ENCODE measurements at places on chromosomes 7 and 10.
A peak's percentile ranks its signal among the peaks of the same experiment; 100 is the strongest.

DNA sequence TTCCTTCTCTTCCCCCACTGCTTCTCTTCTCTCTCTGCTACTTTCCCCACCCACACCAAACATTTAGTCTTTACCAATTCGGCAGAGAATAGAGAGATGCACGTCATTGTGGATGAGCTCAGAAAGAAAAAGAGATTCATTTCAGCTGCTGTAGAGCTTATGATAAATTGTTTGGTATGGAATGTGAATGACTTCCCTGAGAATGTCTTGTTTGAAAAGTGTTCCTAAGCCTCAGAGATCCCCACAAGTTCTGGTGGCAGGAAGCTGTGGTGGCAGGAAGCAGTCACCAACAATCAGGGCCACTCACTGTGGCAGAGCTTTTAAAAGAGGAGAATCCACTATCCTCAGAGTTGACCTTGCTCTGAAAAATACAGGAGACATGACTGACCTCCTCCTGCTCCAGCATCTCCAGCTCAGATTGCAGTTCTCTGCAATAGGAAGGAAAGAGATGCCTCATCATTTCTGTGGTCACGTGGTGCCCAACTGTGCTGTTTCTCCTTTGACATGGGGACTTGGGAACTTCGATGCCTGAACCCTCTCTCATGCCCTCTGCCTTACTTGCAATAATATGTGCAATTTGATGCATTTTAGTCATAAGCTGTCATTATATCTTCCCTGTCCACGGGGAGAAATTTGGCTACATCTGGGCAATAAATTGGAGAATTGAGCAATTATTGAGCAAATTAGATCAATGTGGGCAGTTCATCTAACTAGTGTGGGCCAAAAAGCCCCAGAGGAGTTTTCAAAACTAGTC is 76.5 kb downstream of the BMPER start:
- no peak for DNase-seq

GRCh38 chr7:66894463-66895080 is 26.5 kb upstream of the TMEM248 start:
- DNase-seq = peak; percentile 9

DNA sequence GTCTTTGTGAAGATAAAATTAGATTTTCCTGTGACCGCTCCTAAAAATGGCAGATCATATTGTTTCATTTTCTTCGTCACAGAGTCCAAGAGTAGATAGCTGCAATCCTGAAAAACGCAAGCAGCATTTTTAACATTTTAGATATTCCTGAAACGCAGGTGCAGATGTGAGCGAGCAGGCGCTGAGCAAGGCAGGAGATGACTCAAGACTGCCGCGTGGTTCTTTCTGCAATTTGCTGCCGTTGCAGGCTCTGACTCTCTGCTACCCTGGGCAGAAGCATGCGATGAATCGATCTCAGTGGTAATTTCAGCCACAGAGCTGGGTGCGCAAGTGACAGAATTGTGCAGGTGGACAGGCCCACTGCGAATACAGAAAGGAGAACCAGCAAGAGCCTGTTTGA is 331.9 kb downstream of the ACTR3B start:
- DNase-seq = no peak

GRCh38 chr10:76778914-76779795 is 858.5 kb downstream of the KCNMA1 start:
- no peak for DNase-seq

GRCh38 chr10:133159611-133159949 is 439 bp upstream of the KNDC1 start:
- no peak for DNase-seq

DNA sequence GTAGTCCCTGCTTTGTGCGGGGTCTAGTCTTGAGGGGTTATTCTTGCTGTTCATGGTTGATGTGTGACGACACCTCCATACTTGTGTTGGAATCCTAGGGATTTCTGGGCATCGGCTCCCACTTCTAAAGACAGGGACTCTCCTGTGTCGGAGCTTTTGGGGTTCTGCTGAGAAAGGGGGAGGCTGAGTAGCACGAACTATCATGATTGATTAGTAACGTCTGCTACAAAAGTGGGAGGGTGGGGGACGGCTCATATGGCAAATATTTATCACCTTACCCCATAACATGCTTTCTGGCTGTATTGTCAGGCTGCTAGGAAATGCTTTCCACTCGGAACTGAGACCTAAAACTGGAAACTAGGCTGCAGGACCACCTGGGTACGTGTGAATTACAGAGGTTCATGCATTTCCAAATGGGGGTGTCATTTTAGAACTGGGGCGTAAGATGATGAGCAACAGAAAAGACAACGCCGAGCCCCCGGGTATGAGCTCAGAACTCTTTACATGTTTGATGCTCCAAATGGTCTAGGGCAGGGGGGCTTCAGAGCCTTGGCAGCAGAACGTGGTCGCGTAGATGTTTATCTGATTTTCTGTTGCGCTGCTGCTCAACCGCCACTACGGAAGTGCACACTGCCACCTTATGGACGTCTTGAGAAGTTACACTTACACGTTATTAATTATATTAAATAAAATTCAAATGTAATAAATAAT is 15.1 kb upstream of the NME8 start:
- DNase-seq = peak; percentile 48

DNA sequence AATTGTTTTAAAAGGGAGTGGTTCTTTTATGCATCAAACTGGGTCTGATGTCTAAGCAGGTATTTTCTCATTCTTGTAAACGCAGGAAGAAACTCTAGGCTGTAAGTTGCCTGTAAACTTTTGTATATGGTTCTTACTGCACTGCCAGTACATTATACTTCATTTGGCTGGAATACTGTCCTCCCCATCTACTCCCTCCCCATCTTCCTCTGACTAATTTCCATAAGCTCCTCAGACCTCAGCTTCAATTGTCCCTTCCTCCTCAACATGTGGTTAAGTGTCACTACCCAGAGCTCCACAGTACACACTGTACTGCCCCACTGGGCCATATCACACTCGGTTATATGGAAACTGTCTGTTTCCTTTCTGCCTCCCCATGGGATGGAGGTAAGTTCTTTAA is 161.4 kb upstream of the MDFIC start:
- DNase-seq = no peak

DNA sequence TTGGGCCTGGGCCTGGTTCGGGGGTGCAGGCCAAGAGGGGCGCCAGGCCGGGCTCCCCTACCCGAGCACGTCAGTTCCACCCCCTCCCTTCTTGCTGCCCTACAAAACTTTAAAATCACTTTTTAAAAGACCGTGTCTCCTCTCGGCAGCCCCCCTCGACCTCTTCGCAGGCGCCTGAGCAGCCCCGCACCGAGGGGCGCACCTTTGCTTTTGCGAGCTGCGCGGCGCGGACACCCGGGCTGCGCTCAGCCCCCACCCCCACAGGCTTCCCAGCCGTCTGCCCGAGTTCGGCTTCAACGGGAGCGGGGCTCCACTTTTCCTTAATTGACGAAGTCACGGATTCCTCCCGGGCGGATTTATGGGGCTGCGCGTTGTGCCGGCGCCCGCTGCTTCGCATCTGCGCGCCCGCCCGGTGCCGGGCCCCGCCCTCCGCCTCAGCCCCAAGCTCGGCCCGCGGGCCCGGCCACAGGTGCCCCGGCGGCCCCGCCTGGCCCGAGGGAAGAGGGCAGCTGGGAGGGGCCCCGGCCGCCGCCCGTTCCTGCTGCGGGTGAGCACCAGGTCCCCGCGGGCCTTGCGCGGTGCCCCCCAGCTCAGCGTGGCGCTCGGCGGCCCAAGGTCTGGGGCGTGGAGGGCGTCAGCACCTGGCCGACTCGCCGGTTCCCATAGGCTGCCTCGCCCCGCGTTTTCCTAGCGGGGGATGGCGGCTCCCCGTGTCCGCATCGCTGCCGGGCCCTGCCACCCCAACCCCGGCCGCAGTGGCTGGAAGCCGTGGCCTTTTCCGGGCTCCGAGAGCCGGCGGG is 10.8 kb upstream of the MNX1 start:
- no peak for DNase-seq

DNA sequence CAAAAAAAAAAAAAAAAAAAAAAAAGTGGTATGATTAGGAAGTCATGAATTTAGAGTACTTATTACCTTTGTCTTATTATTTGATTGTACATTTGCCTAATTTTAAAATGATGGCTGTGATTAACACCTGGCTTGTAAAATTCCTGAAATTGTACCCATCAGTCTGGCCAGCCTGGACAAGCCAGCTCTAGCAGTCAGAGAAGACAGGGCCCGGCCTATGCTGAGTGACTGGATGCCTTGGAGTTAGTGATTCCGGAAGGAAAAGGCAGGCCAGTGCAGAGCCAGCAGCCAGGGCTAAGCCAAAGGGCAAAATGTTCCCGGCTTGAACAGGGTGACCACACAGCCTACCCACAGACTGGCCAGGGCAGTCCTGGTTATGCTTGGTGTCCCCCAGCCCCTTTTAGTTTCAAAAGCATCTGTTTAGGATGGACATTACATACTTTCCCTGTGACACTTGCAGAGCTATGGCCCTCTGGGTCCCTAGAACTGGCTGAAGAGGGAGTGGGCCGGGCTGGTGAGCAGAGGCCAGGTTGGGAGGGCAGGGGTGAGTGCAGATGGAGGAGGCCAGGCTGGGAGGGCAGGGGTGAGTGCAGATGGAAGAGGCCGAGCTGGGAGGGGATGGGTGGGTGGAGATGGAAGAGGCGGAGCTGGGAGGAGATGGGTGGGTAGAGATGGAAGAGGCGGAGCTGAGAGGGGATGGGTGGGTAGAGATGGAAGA is 61.7 kb downstream of the PROSER2 start:
- no peak for DNase-seq

DNA sequence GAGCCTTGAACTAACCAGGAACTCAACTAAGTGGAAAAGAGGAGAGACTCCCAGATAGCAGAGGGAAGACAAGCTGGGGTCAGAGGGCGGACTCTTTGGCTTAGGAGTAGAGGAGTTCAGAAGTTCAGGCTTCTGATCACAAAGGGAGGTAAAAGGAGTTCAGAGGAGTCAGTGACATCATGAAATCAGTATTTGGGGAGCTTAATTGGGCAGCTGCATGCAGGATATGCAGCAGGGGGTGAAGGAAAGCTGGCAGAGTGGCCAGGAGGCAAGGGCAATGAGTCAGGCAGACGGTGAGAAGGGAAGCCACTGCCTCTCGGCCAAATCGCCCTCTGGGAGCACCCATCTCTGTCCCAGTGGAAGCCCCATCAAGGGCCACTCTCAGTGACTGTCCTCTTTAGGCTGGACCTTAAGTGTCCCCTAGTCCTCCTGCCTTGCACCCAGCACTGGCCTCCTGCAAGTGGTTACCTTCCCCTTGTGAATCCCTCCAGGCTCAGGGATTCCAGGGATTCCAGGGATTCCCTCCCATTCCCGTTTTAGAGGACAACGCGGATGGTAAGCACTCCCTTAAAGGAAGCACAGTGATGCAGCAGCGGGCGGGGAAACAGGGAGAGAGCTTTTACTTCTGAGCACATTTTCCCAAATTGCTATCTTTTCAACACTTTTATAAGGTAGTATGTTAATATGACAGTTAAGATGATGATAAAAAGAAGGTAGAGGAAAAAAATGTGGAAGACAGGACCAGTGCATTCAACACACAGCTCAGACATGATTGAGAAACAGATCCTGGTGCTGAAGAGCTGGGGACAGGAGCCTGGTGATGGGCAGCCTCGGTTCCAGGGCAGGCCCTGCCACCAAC is 72.6 kb downstream of the KCNMA1 start:
- DNase-seq = no peak

DNA sequence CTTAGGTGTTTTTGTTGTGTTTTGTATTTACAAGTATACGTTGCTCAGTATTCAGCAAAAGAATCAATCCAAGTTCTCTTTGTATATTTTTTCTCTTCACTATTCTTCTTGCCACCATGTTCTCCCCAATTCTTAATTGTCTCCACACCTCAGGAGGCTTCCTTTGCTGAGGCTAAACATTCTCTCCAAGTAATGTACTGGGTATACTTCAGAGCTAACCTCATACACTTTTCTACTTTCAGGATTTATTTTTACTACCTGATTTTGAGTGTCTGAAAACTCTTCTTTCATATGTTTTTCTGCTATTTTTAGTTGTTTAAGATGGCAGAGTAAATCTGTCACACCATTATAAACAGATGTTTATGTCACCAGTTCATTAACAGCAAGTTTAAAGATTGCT is 354.8 kb upstream of the KCND2 start:
- DNase-seq = no peak

- DNase-seq = no peak
These were observed 64.4 kb upstream of the SKAP2 start for GRCh38 chr7:26928703-26929347.

GRCh38 chr10:29482591-29483431 is 152.0 kb downstream of the SVIL start:
- DNase-seq = no peak

- DNase-seq = no peak
These were observed 74.6 kb downstream of the CUL1 start for GRCh38 chr7:148773334-148773733.

GRCh38 chr7:73659983-73660382 is 7.6 kb upstream of the VPS37D start:
- DNase-seq = no peak

GRCh38 chr7:147999962-148000361 is 590.6 kb upstream of the C7orf33 start:
- no peak for DNase-seq

GRCh38 chr7:157736341-157736740 is 399.5 kb downstream of the DNAJB6 start:
- DNase-seq = no peak

- no peak for DNase-seq
These were observed 196.7 kb upstream of the KLF14 start for GRCh38 chr7:130930681-130931080.

DNA sequence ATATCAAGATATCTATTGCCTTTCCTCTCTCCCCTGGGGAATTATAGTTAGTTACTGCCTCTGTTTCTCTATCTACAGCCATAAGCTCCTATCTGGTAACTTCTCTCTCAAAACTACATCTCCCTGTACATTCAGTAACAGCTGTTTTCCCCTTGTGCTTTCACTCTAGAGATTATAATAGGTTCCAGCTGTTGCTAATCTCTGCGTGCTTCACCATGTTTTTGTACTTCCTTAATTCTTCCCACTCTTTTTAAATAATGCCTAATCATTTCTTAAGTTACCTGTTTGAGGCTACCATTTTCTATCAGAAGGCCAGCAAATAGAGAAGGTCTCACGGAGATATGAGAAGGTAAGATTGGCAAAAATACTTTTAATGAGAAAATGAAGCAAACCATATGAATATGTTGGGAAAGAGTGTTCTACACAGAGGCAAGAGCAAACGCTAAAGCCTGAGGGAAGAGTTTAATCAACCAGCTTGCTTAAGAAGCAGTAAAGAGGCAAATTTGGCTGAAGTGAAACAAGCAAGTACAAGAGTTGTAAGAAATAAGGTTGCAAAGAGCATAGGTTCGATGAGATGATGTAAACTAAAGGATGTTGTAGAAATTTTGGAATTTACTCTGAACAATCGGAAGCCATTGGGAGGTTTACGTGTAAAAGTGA is 101.9 kb upstream of the HGF start:
- DNase-seq = no peak

GRCh38 chr7:25388681-25389080 is 160.4 kb upstream of the NPVF start:
- DNase-seq = no peak

- peak; percentile 62 for DNase-seq
These were observed at the start of gene GPR141 for GRCh38 chr7:37683246-37684120. Gene GPR141 (plus strand): TSS chr7:37683766. CDS start chr7:37740394, 56,628 bp downstream.

DNA sequence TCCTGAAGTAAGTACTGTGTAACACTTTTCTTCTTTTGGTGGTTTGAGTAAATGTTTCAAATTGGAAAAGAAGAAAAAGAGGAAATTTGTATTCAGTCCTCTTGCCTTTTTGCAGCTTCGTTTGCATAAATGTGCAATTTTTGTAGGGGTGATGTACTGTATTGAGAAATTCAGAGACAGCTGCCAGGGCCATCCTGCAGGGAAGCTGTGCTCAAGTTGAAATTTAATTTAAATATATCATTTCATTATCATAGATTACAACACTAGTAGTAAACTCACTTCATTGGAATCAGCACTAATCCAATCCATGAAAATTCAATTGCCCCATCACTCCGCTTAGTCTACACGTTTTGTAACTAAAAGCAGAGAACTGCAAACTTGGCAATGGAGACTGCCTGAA is 415.4 kb downstream of the DNAJB9 start:
- DNase-seq = no peak

Data from naive B cell (primary cell).